ENCODE measurements at places on chromosomes 6 and 20. TPM values are rescaled to one million over a fixed set of nuclear protein-coding genes. Genes with fewer than 3 reads are reported as not detected.
A peak's percentile ranks its signal among the peaks of the same experiment; 100 is the strongest.

Gene EBF4
- 0.09 TPM for total RNA-seq

GRCh38 chr6:157845493-157846259 lies 22.6 kb downstream of the SNX9 start:
- no peak for DNase-seq

- DNase-seq = peak; percentile 85
These were observed 11.0 kb downstream of the SLC29A1 start for GRCh38 chr6:44234101-44235025.

DNA sequence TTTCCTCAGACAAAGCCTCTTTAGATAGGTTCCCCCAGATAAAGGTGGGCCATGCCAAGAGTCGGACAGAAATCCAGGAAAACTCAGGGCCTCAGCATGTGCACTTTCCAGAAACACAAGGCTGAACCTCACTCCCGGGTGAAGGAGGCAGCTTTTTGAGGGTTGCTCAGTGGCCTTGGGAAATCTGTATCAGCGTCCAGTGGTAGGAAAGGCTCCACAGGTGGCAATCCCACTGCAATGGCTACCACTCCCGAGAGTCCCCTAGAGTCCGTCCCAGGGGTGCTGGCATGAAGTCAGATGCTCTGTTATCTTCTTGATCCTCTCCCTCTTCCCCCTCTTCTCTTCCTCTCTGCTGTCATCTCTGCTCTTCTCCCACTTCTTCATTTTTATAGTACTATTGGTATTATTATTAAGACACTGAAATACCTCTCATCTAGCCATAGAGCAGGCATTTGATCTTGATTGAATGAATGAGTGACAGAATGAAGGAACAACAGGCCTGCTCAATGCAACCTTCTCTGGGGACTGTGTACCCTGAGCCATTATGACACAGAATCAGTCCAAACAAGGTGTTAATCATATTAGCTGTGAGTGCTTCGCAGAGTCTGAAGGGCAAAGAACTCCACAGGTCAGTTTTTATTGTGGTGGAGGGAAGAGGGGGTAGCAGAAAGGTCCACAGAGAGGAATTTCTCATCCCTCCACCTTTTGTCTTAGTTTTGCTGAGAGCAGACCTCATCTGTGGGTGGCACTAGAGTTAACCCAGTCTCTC lies 13.3 kb downstream of the SLC22A1 start:
- DNase-seq = no peak

DNA sequence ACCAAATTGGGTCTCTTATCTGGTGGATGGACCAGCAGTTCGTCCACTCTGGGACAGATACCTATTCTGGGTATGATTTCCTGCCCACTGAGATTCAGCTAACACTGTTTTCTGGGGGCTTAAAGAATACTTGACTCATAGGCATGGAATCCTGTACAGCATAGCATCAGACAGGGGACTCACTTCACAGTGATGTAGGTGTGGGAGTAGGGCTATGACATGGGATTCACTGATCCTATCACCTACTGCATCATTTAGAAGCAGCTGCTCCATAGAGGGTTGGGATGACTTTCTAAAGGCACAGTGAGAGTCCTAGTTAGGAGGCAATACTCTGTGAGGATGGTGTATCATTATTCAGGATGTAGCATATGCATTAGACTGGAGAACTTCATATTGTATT lies 74.5 kb upstream of the AHI1 start:
- no peak for DNase-seq
